Stromal cell of bone marrow (primary cell): ENCODE measurements at places on chromosomes 4 and X.

DNA sequence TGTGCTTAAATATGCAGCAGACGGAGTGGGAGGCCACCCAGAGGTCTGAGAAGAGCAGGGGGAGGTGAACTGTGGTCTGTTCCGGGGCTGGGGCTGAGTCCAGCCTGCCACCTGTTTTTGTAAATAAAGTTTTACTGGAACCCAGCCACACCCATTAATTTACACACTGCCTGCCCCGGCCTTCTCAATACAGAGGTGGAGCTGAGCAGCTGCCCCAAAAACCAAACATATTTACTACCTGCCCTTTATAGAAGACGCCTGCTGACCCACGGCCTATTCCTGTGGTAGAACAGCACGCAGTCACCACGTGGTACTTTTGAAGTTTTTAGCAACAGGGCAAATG is 45.9 kb downstream of the FGFRL1 start:
- no peak for DNase-seq

DNA sequence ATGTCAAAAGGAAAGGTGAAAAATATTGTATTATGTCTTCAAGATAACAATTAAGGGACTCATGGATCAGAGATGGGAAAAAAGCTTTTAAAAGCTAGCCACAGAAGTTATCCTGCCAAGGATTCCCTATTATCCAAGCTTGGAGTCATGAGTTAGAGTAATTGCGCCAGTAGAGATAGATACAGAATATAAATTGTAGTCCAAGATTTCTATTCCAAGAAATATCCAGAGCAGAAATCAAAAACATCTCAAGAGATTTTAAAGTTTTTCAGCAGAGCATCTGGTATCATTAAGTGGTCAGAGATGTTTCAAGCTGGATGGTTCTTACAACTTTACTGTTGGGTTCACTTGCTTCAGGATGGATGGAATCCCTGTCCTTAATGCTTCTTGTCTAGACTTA is 186.7 kb downstream of the PCDH18 start:
- no peak for DNase-seq

GRCh38 chr4:107845681-107846080 is 20.9 kb downstream of the SGMS2 start:
- no peak for DNase-seq

DNA sequence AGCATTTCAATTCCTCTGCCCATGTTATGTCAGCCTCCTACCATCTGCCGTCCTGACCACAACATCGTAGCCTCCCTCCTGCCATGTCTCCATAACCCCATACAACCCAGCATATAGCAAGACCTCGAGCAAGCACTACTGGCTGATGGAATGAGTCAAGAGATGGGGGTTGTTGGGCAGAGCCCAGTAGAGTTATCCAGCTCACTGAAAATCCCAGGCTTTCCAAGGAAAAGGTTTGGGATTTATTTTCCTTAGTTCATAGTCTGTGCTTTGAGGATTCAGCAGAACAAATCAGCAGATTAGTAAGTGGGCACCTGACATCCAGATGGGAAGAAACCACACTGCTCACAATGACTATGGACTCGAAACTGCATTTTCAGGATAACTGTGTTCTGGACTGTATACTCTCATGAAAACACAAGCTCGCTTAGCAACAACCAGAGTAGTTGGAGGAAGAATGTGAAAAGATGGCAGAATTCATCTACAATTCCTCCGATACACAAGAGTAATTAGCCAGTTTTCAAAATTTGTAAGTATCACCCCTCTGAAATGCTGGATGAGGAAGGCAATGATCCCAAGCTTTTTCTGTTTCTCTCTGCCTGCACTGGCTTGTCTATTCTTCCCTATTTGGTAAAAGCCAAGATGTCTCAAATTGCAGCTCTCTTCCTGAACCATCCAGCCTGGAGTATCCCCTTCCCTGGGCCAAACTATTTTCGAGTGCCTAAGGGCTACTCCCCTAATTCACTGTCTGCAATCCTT is 186.2 kb upstream of the TBL1X start:
- DNase-seq, result no peak

DNA sequence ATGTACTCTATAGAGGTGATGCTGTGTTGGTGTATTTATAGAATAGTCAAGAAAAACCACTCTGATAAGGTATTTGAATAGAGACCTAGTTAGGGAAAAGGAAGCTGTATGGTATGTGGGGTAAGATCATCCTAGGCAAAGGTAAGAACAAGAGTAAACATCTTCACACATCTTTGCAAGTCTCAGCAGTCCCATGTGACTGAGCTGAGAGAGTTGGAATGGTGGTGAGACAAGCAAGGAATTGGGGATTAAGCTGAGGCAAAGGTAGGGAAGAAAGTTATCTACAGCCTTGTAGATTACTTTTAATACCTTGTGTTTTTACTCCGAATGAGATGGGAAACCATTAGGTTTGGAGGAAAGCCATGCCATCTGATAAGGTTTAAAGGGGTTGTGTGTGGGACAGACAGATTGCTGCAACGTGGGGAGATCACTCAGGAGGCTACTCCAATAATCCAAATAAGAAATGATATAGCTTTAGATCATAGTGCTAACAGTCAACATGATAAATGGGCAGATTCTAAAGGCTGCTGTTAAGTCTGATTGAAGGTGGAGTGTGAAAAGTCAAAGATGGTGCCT is 31.7 kb upstream of the MANBA start:
- no peak for DNase-seq

DNA sequence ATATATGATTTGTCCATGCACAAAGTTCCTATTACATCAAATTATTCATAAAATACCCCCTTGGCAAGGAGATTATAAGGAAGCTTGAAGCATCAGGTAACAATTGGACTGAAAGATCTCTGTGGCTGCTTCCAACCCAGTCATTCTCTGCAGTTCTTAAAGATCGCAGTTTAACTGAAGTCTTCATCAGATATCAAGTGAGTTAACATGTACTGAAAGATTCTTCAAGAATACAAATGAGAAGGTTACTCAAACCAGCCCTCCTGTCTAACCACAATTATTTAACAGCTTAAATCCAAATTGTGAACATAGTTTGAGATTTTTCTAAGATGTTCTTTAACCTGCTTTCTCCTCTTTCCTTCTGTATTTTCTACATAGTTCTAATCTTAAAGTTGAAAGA is 56.1 kb downstream of the SLC10A7 start:
- DNase-seq, result no peak
